ENCODE measurements at places on chromosomes 6 and 20.

DNA sequence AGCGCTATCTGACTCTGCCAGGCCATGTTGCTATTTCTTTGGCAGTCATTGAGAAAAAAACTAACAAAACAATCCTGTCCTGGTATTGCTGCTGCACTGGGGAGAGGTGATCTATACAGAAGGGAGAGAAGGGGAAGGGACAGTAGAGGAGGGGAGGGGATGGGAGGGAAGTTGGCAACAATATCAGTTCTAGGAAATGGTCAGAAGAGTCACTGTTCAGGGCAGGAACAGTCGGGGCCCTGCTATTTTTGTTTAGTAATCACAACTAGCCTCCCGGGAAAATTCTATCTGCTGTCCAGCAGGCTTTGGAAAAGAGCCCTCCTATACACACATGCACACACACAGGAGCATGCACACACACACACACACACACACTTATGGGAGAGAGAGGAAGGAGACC is 142.3 kb upstream of the CARMIL1 start:
- DNase-seq, result no peak

GRCh38 chr6:80633412-80633811 is 526.9 kb downstream of the BCKDHB start:
- no peak for DNase-seq

- no peak for DNase-seq
Measured at GRCh38 chr6:131754715-131755567, 44.1 kb upstream of the CTAGE9 start.

GRCh38 chr6:131631625-131632289 is 3.7 kb upstream of the MED23 start:
- no peak for DNase-seq

GRCh38 chr20:35252037-35252461 is 25.6 kb downstream of the MMP24 start:
- DNase-seq, result no peak

DNA sequence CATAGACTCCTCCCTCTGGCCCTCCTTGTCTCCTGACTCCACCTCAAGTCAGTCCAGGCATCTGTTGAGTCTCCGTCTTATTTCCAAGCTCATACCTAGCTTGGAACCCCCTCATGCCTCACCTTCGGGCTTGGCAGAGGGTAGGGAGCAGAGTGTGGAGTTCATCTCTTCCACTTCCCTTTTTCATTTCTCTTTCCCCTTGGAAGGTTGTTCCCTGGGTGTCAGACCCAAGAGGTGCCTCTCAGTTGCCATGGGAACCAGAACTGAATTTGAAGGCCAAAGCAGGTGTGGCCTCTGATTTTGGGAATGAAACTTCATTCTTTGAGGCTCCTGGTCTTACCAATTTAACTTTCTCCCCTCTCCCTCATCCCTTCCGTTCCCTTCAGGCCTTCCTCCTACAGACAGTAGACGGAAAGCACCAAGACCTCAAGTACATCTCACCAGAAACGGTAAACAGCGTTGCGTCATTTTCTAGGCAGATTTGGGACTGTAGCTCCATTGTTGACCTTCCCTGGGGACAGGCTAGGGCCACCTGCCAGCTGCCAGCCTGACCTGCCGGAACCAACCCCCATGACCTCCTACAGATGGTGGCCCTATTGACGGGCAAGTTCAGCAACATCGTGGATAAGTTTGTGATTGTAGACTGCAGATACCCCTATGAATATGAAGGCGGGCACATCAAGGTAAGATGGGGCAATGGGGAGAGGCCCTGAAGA is 6.6 kb downstream of the CDC25B start:
- DNase-seq, result no peak

DNA sequence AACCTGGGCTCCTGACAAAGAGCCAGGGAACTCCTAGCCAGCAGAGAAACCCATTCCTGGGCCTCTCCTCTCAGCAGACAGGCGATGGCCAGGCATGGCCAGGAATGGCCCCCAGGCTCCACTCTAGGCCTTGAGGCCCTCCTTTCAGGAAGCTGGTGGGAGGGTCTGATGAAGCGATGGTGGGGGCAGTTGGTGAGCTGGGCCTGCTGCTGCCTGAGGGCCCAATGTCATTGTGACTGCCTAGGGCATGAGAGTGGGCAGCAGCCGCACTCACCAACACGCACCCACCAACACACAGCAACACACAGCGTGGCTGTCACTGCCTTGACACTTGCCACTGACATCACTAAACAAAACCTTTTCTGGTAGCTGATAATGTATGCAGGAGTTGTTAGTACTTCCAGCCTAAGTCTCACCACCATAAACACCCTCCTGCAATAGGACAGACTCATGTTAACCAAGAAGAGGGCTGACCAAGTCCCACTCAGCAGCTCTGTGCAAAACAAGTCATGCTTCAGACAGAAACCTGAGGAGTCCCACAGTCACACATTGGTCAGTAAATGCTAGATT is 69.3 kb downstream of the ABHD12 start:
- DNase-seq, result no peak

DNA sequence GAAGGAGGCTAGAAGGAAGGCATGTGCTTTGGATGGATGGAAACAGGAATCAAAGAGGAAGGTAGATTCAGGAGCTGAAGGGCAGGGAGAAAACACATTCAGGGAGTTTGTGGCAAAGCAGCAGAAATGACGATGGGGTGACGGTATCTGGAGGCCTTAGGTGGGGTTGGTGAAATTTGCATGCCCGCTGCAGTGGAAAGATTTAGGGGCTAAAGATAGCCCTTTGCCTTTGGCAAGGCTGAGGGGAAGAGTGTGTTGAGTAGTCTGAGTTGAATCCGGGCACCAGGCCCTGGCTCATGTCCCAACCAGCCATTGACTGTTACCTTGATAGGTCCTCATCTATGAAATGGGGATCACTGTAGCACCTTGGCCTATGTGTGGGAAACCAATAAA is 1.3 kb downstream of the GZF1 start:
- DNase-seq, result no peak

DNA sequence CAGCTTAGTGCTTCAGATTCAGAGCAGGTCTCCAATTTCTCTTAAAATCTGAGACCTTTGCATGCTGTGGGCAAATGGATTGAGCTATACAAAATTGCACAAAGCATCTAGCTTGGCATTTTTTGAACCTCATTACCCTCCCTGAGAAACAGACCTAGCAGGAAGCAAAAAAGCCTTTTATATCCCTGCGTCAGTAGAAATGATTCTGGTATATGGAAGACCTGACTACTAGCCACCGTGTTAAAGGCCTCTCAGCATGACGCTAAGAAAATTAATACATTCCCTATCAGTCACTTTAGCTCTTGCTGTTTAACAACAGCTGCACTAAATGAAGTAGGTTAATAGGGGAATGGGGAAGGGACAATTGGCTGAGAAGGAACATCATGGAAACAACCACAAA is 110.7 kb upstream of the SMLR1 start:
- no peak for DNase-seq

DNA sequence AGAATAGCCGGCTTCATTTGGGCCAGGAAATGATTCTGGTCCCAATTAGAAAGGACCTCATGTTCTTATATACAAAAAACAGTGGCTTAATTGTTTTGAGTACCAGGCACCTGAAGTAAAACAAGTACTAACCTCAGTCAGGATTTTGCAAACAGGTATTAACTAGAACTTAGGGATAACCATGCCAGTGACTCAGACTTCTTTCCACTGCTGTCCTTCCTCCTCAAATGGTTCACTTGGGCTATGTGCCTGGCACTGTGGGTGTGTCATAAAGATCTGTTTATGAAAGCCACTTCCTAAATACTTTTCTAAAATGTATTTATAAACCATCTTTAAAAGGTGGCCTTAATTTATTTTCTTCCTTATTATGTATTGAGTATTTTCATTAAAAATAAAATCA is 10.7 kb downstream of the CLDN20 start:
- no peak for DNase-seq

DNA sequence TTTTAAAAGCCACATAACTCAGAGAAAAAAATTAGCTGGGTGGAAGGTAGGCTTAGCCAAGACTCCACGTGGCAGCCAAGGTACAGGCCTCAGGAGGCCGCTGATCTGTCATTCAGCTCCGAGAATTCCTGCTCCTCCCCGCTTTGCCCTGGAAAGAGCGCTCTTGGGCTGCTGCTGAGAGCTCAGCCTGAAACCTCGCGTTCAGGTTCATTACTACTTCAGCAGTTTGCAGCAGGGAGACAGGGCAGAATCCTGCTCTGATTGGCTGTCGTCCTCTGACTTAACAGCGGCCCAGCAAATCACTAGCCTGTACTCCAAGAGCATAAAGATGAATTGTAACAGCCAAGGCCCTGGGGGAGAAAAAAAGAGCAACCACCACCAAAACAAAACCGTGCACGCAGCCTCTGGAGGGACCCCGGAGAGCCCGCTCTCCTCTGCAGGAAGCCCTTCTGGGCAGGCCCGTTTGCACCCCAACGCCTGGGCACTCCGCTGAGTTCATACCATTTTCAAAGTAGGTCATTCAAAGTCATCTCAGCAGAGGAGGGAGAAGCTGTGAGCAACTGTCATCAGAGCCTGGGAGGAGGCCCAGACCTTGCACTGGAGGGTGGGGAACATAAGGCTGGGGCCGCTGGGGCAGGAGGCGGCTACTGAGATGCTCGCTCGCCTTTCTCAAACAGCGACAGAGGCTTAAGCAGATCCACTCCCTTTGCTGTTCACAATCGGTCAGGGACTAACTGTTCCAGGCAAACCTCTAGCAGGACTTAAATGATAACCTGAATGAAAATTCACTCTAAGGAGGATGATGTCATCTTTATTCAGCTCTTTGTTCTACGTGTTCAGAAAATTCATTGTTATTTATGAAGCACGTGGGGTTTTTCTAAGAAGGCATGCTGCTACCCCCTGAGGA is 42.3 kb upstream of the ATXN1 start:
- DNase-seq, result no peak

DNA sequence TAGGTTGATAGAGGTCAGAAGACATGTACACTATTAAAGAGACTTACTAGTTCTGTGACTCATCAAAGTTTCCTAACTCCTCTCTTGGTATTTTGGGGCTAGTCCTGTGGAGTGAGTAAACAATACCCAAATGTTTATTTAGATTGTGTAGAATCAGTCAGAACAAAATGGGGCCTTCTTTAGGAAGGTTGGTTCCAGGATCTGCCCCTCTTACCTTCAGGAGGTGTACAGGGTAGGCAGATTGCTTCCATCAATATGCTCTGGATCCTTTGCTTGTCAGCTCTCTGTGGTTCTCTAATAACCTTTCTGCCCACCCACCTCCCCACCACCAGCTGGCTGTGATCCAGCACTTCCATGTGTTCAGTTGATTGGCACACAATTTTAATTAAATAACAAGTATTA is 107.0 kb downstream of the POPDC3 start:
- DNase-seq, result no peak

GRCh38 chr6:163293286-163293685 is 121.2 kb upstream of the QKI start:
- no peak for DNase-seq

GRCh38 chr6:36622901-36623546 is 28.9 kb downstream of the SRSF3 start:
- no peak for DNase-seq

DNA sequence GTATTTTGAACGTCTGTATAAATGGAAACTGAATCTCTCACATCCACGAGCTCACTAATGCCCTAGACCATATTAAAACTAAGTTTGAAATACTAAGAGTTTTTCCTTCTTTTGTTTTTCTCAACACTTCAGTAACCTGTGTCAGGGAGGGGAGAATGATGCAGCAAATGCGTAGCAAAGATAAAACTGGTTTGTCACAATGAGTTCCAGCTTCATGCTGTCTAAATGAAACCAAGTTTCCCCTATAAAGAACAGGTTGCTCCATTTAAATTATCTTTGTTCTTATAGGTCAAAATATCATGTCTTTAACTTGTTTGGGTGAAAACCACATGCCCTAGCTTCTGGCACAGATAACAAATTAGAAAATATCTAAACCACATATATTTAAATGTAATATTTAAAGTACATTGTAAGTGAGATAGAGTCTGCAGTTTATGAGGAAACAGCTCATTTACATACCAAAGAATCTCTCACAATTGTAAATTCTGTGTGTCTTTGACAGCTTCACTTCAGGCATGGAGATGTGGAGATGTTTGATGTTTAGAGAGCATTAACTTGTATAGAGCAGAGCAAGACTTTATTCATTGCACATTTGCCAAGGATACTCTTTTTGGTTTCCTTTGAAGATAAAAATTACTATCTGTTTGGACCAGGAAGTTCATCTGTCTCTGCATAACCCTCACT is 7.3 kb downstream of the TRDN start:
- no peak for DNase-seq

- no peak for DNase-seq
Measured at GRCh38 chr20:24953209-24953575, 4.1 kb downstream of the CST7 start.
